ENCODE measurements at places on chromosomes 3 and 15.

GRCh38 chr3:179482857-179483256, 31.6 kb upstream of the GNB4 start:
- DNase-seq = no peak

- no peak for DNase-seq
These were observed 20.7 kb upstream of the SSR3 start for GRCh38 chr3:156575641-156576040.

DNA sequence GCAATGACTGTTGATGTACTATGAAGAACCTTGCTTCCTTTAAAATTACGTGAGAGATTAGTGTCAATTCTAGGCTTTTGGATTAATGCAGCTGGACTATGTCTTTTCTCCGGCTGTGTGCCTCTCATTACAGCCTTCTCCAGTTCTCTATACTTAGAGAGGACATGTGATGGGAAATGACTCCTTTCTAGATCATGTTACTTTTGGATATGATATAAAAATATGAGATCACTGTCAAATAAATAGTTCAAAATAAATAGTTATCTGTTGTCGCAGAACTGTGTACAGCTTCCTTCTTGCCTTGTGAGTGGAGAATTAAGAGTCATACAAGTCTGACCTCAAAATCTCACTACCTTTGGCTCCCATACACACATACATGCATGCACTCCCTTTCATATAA, 592.4 kb downstream of the DIPK2A start:
- no peak for DNase-seq

DNA sequence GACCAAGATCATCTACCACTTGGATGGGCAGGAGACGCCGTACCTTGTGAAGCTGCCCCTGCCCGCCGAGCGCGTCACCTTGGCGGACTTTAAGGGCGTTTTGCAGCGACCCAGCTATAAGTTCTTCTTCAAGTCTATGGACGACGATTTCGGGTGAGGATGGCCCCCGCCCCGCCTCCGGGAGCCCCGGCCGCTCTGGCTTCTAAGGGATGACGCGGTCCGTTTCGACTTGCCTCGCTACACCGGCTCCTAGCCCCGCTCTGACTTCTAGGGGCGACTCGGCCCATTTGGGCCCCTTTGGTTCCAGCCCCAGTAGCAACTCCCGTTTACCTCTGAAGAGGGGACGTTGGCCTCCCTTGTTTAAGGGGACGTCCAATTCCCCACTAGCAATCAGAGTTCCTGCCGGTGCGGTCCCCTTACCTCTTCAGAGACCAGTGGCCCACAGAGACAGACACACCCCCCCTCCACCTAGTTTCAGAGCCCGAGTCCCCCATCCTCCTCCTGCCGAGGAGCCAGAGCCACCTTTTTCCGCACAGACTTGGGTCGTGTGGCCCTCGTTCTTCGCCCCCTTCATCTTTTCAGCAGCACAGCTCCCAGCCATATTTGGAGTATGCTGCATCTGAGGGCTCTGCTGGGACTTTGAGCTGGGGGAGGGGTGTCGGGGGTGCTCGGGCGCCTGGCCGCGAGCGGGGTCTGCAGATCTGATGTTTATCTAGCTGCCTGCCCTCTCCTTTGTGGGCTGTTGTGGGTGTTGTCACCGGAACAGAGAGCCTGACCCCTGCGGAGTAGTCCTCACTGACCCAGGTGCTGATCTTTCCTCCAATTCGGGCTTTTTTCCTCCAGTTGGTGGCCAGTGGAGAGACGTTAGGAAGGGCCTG, 706 bp downstream of the DVL3 start:
- DNase-seq = no peak

GRCh38 chr3:141126661-141127343, 75.7 kb downstream of the SPSB4 start:
- DNase-seq = peak; percentile 62

All from left forelimb (tissue), 1 donor.